ENCODE measurements at places on chromosomes 4 and X.

GRCh38 chr4:98166025-98166730, 22.9 kb upstream of the STPG2 start:
- DNase-seq, result no peak

GRCh38 chr4:86831262-86832130, 17.7 kb downstream of the SLC10A6 start:
- DNase-seq, result peak; percentile 53

- DNase-seq, result no peak
Observed at GRCh38 chr4:36209941-36210649, 34.2 kb downstream of the ARAP2 start.

- peak; percentile 8 for DNase-seq
Observed at GRCh38 chr4:26632916-26633315, 49.0 kb downstream of the TBC1D19 start.

GRCh38 chr4:11223311-11223710, 205.4 kb downstream of the HS3ST1 start:
- no peak for DNase-seq

DNA sequence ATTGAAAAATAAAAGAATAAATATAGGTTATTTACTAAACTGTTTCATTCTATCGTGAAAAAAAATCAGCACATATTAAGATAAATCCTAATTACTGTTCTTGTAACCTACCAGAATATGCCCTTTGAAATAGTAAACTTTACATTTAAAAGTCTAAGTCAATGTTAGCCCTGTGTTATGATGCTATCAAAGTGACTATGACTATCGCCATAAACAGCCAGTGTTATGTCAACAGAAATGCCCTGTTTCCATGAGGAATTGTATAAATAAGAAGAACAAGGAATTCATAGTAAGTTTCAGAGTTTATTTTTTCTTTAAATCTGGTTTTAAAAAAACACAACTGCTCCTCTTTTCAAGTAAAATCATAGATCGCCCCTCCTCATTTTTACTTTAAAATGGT, 11.4 kb downstream of the NR3C2 start:
- no peak for DNase-seq

- DNase-seq, result no peak
Observed at GRCh38 chr4:158146736-158147135, 26.1 kb downstream of the GASK1B start.

- no peak for DNase-seq
Observed at GRCh38 chr4:100649417-100649816, 131.6 kb upstream of the EMCN start.

GRCh38 chrX:18620349-18620748, 51.6 kb downstream of the RS1 start:
- no peak for DNase-seq

- no peak for DNase-seq
Observed at GRCh38 chrX:150202641-150203247, 160.4 kb upstream of the MAMLD1 start.

GRCh38 chr4:6349896-6350603, 80.4 kb downstream of the WFS1 start:
- DNase-seq, result no peak

DNA sequence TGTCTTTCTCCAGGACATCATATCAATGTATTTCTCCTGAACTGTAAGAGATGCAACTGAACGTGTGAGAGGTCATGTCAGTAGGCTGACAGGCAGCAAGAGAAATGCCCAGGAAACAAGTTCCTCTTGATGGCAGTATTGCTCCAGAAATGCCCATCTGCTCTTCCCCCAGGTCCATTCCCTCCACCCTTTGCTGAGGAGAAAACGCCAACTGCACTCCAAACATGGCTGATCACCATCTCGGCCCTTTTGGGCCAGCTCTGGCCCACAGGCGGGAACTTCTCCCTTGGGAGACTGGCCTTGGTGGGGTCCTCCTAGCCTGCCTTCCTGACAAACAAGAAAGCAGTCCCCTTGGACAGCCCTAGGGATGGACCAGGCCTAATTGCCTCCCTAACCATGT, 276.5 kb upstream of the AGTR2 start:
- no peak for DNase-seq

DNA sequence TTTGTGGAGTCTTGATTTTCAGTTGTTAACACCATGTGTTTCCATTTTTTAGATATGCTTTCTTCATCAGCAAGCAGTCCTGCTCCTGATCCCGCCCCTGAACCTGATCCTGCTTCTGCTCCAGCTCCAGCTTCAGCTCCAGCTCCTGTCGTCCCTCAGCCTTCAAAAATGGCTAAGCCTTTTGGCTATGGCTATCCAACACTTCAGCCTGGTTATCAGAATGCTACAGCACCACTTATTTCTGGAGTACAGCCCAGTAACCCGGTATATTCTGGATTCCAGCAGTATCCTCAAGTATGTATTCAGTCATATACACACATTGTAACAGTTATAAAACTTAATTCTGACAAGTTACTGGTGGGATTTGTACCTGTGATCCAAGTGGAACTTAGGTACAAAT, 60.9 kb downstream of the SEC24B start:
- no peak for DNase-seq

- DNase-seq, result no peak
Observed at GRCh38 chr4:167111622-167112021, 122.7 kb downstream of the SPOCK3 start.

- peak; percentile 56 for DNase-seq
Observed at GRCh38 chrX:20515841-20516461, 249.2 kb upstream of the RPS6KA3 start.

DNA sequence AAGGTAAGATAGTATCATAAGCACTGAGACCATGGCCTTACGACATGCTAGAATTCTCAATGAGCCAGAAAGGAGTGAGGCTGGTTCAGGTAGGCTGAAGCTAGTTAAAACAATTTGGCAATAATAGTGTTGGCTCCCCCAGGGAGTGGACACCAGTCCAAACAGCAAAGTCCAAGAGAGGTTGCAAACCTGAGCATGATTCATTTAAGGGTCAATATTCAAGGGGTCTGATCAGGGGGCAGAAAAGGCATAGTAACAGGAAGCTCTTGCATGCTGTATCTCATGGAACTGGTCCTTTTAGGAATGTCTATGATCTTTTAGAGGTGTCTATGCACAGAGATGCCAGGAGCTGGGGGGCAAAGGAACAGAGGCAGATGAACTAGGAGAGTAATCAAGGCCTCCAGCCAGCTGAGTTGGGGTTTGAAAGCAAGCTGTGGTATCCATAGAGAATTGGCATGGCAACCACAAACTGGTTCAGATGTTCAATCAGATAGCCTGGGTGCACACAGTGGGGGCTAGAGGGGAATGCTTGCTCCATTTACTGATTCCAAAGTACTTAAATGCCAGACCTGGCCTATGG, 5.1 kb downstream of the GJB1 start:
- no peak for DNase-seq

DNA sequence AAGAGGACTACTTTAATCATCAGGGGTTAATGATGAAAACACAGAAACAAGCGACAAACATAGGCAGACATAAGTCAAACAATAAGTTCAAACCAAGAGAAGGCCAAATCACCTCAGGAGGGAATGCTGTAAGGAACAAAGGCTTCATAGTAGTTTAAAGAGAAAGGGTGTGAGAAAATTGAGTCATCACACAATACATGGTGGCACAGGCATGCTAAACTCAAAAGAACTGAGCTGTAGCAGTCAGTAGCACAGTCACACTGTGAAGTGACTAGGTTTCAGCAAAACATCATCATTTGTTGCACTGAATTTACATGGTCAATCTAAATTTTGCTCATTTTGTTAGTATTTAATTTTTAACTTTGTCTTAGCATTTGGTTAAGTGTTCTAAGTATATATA, 24.2 kb downstream of the SMC1A start:
- no peak for DNase-seq

GRCh38 chr4:71584585-71584984, 199.3 kb downstream of the GC start:
- DNase-seq, result no peak

DNA sequence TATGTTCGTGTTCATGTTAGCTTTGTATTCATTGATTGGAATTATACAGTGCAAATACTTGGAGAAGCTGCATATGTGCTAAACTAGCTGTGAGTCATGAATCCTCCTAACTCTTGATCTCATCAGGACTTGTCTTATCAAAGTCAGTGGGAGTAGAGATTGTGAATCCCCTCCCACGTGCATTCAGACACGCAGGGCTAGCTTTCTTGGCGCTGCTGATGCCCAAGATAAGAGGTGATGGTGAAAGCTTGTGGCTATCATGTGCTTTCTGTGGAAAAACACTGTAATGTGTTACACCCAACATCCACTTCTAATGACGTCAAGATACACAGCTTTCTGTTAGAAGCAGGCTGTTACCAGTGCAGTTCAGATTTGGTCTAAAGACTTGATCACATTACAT, 348.7 kb upstream of the HAND2 start:
- no peak for DNase-seq

- DNase-seq, result no peak
Observed at GRCh38 chrX:152138388-152138784, at the start of gene MAGEA10. MAGEA10 (minus strand) TSS chrX:152138577; CDS start chrX:152135620, 2,957 bp downstream.

- no peak for DNase-seq
Observed at GRCh38 chrX:45756557-45756956, 555.9 kb upstream of the DIPK2B start.

DNA sequence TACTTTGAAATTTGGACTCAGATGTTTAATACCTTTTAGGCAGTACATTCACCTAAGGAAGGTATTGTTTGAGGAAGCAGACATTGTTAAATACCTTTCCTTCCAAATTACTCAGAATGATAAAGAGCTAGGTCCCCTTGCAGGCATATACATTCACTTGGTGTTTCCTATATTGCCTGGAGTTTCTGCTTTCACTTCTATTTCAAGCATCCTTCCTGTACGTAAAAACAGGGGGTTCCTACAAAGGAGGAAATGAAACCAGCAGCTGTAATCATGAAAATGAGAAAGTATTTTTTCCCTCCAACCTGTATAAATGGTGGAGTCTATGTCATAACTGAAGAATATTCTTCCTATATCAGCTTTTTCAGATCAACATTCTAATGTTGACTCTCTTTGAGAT, 90.4 kb upstream of the RASGEF1B start:
- no peak for DNase-seq

GRCh38 chrX:23515028-23515427, 152.3 kb upstream of the PRDX4 start:
- no peak for DNase-seq

- no peak for DNase-seq
Observed at GRCh38 chrX:154650221-154650510, 3.2 kb downstream of the CTAG2 start.

DNA sequence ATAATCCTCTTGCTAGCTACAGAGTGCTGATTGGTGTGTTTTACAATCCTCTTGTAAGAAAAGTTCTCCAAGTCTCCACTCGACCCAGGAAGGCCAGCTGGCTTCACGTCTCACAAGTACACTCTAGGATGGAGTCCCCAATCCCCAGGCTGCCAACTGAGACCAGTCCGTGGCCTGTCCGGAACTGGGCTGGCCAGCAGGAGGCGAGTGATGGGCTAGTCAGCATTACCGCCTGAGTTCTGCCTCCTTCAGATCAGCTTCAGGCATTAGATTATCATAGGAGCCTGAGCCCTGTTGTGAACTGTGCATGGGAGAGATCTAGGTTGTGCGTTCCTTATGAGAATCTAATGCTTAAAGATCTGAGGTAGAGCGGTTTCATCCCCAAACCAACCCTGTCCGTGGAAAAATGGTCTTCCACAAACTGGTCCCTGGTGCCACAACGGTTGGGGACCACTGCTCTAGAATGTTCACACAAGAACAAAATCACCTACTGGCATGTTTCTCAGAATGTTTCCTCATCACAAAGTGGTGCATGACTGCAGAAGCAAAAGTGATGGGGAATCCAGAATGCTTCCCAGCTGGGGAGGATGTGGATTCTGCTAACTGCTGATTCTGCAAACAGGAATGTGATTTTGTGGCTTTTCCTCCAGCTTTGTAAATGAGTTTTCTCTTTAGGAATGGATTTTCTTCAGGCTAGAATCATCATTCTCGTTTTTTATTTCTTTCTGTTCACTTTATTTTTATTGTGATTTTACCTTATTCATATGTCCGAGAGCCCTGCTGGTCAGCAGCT, 40.9 kb downstream of the SEPTIN11 start:
- peak; percentile 86 for DNase-seq

DNA sequence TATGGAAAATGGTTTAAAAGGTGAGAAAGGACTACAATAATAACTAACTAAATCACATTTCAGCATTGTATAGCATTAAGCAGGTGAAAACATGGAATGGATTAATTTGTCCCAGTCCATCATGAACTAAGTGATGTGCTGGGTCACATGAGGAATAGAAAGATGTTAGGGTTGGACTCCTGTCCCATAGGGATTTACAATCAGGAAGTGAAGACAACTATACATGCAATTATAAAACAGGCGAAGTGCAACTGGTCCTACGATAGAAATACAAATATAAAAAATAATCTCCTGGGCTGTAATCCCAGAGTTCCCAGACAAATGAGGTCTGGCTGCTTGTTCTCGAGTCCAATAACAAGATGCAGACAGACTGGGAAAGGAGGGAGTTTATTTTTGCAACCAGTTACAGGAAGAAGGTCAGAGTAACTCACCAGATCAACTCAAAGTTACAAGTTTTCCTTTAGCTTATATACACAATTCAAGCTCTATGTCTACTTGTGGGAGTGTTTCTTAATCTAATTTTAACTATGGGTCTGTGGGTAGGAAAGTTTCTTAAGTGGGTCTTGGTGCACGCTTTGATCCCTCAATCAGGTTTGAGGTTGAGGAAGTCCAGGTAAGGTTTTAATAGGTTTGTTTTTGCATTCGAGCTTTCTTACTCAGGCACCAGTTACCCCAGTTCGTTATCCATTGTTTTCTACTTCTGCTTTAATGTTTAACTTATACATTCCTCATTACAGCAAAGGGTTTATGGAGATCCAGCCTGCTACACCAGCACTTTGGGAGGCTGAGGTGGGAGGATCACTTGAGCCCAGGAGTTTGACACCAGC, 50.1 kb downstream of the IGFBP7 start:
- DNase-seq, result no peak

DNA sequence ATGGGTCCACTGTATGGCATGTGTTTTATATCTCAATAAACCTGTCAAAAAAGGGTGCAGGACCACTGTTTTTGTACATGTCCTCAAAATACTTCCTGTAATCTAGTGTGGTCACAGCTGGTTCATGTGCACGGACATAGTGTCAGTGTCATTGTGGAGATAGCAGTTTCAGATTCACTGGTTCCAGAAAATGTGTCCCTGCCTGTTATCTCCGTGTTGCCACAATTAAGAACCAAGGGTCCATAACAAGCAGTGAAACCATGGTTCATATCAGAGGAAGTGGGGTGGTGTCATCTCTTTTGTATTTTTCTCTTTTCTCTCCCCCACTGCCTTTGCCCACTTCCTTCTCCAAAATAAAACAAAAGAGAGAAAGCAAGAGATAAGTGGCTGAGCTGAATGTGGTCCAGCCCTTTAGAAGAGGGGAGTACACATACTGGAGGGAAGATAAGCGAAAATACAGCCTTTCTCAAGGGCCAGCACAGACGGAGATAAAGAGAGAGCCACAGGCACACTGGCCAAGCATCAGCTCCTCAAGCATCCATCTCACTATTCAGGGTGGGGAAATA, 51.2 kb downstream of the TBL1X start:
- no peak for DNase-seq

- no peak for DNase-seq
Observed at GRCh38 chrX:46485897-46486296, 59.3 kb downstream of the ZNF674 start.

- DNase-seq, result no peak
Observed at GRCh38 chrX:130108647-130109428, 1.5 kb downstream of the ELF4 start.
